ENCODE measurements at places on chromosomes 2 and 18. TPM values are rescaled to one million over a fixed set of nuclear protein-coding genes. Genes with fewer than 3 reads are reported as not detected.
A peak's percentile ranks its signal among the peaks of the same experiment; 100 is the strongest.

GRCh38 chr2:239722760-239723470, 302.2 kb downstream of the NDUFA10 start:
- no peak for DNase-seq

GRCh38 chr2:172109988-172110811, 7.5 kb upstream of the DLX2 start:
- DNase-seq: no peak

DNA sequence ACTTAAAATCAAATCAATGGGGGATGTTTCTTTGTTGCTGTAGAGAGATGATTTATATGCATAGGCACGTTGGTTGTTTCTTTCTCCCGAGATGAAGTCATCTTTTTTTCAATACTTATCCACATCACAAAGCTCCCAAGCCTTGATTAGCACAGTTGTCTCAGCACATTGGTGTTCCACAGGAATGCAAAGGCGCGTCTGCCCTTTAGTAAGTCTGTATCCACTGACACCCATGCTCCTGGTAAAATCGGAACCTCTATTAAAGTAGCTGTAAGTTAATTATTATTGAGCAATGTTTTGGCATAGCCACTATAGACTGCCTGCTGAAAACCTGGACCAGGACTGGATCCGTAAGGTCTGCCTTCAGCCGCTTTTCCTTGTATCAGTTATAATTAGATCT, 77.6 kb upstream of the RBM44 start:
- no peak for DNase-seq

Gene CLIP4
- 9.7 TPM for polyA plus RNA-seq

Gene DSG1
- not detected for polyA plus RNA-seq

DNA sequence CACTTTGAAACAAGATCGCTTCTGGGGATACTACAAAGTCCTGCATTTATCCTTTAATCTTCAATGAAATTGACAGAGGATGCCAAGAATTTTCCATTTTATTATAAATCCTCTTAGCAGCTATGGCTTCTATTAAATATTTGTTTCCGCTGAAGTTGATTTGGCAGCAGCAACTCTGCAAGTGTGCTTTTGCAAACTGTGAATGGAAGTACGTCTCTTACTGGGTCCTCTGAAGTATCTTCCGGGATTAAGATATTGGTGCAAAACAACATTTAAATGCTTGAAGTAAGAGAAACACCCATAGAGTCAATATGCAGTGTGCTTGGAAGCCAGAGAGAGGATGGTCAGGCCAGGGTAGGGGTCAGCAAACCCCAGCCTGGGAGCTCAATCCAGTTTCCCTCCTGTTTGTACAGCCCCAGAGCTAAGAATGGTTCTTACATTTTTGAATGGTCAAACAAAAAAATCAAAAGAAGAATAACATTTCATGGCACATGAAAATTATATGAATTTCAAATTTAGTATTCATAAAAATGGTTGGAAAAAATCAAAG, 13.6 kb downstream of the CCDC68 start:
- no peak for DNase-seq

DNA sequence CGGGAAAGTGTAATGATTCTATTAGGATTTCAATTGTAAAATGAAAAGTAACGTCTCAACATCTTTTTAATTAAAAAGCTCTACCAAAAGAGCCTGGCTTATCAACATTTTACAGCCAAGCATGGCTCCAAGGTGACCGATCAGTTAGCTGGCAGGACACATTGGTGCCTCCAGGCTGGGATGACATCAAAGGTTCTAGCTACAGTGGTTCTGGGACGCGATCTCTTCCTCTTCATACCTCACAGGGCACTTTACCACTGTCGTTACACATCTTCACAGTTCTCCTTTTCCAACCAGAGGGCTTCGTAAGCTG, 693 bp downstream of the ORC2 start:
- no peak for DNase-seq

Gene PAX3
- polyA plus RNA-seq: not detected

GRCh38 chr2:157053876-157054275, 203.6 kb upstream of the GALNT5 start:
- DNase-seq: no peak

Gene LBX2
- polyA plus RNA-seq: 0.25 TPM

DNA sequence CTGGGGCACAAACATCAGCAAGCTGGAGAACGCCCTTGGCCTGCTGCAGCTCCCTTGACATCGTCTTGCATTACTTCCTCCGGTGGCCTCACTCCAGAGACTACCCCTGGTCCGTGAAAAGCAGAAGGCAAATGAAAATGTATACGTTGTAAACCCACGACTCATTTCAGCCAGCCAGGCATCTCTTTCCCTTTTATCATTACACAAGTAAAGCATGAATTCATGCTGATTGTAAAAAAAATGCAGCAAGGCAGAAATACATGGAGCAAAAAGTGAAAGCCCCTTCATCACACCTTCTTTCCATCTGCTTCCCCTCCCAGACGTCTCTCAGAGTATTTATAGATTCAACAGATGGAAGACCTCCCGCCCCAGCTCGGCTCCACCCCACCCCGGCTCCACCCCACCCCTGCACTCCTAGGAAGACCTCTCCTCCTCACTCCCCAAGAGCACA, 41.6 kb upstream of the RALBP1 start:
- peak; percentile 68 for DNase-seq

DNA sequence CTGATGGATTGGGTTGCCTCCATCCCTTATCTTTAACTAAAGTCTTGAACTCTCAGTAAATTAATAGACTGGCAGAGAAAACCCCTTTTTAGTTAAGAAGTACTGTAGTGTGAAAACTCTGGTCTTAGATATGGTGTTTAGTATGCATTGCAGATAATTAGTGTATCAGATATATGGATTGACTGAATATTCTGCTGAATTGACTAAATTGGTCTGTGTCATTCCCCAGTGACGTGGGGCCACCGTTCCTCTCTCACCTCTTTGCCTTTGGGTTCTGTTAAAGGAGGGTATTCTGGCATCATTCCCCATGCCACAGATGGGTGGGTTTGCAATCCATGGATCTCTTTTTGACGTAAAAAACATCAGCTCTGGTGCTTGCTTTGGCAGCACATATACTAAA, 67.1 kb upstream of the XPO1 start:
- DNase-seq: no peak

DNA sequence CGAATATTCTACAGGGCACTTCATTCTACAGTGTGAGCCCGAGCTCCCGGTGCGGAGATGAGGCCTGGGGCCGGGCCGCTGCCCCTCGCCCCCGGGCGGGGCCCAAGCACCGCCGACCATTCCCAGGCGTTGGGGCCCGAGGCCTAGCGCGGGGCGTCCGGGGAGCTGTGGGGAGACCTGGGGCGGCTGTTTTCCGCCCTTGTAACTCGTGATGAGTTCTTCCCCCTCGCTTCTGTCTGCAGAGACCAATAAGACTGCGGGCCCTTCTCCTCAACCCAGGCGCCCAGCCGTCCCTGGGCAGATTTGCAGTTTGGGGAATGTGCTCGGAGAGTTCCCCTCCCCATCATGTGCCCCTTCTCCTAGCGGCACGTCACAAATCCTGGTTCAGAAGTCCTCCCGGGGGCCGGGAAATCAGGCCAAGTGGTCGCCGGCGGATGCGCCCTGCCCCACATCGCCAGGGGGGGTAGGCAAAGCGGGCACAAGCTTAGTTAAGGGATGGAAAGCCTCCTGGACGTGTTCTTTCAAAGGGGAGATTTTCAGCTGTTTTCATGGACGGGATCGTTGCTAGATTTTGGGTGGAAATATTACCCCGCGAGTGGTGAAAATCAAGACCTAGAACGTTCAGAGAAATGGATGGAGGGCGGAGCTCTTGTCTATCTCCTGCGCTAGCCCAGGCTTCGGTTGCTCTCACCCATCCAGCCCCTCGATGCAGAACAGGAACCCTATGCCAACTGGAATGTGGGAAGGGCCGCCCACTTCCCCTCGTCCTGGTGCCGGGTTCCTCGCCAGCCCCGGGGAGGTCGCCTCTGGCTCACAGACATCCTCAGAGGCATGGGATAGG, 18.8 kb upstream of the HAAO start:
- DNase-seq: peak; percentile 81

GRCh38 chr2:240392948-240393830, 42.3 kb upstream of the GPC1 start:
- no peak for DNase-seq

- DNase-seq: peak; percentile 1
Observed at GRCh38 chr2:51638811-51639210, 606.9 kb upstream of the NRXN1 start.

Gene AMER3
- polyA plus RNA-seq: 0.06 TPM

DNA sequence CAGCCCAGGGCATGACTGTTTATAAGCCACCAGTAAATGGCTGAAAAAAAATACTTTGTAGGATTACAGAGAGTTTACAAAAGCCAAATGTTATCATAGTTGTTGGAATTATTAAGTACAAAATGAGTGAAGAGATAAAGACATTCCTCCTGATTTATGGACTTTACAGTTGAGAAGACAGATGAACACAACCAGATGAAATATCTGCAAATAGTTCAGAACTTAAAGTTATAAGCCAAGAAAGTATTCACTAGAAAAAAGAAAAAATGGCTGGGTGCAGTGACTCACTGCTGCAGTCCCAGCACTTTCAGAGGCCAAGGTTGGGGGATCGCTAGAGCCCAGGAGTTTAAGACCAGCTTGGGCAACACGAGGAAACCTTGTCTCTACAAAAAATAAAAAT, 11.2 kb downstream of the PMAIP1 start:
- no peak for DNase-seq

Gene MYO7B
- 0.51 TPM for polyA plus RNA-seq

- no peak for DNase-seq
Observed at GRCh38 chr2:189799531-189799930, 15.3 kb downstream of the PMS1 start.

DNA sequence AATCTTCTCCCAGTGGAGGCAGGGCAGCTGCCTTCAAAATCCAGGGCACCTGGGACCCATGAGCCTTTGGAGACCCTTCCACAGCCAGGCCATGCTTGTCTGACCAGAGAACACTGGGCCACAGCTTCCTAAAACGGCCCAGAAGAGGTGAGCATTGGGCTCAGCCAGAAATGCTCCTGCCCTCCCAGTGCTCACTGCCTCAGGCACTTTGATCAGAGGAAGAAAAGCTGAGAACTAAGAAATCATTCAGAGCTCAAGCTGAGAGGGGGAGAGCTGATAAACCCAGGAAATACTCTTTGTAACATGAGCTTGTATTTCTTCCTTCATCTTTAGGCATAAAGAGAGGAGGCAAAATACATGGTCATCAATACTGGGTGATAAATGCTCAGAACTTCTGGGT, 365.5 kb upstream of the KLHL29 start:
- DNase-seq: no peak

Gene MERTK
- polyA plus RNA-seq: 22.2 TPM

- DNase-seq: no peak
Observed at GRCh38 chr2:218407717-218408116, 8.0 kb downstream of the CTDSP1 start.

Gene MRPL19
- polyA plus RNA-seq: 64.7 TPM

- no peak for DNase-seq
Observed at GRCh38 chr2:119645173-119645855, 33.7 kb upstream of the TMEM177 start.

DNA sequence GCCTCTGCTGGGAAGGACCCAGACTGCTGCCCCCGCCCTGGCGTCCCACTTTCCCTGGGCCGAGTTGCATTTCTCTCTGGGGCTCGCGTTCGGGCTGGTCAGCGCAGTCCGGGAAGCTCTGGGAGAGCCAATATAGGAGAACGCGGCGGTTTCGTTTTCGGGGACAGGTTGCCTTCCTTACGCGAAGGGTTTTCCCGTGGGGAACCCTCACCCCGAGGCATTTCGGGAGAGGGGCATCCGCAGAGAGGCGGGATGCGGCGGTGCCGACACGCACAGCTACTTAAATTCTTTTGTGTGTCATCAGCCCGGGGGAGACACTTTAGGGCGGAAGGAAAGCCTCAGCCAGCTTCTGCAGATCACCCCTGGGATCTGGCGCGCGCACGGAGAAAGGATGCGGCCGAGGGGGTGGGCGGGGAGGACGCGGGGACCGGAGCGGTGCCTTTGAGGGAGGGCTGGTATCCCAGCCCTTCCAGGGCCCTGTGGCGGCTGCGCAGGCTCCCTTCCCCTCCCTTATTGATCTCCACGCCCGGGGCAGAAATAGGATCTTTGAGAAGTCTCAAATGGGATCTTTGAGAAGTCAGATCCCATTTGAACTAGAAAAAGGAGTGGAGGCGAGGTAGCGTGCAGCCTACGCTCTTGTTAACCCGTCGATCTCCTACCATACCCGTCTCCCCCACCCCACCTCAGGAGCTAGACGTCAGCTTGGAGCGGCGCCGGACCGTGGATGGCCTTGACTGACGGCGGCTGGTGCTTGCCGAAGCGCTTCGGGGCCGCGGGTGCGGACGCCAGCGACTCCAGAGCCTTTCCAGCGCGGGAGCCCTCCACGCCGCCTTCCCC, 1.2 kb downstream of the GATA6 start:
- no peak for DNase-seq

DNA sequence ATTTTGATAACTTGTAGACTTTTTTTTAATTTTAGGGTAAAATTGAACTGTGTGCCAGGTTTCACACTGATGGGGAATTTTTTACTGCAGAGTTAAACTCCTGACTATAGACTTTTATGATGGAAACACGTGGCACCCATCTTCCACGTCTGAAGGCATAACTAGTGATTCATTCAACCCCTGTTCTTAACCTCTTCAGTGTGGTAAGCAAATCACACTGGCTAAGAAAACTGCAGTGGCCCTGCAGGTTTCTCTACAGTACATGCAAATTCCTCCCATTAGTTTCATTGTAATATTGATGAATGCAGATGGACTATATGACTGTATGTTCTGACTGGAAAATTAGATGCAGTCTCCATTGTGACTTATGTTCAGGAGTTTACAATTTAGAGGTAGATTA, 47.2 kb downstream of the SMAD4 start:
- DNase-seq: no peak

Gene RNF25
- 42.0 TPM for polyA plus RNA-seq

Gene HTR2B
- 0.31 TPM for polyA plus RNA-seq

Gene SIGLEC15
- 0.40 TPM for polyA plus RNA-seq

Gene CTAGE1
- polyA plus RNA-seq: not detected

GRCh38 chr2:149690825-149691224, 103.2 kb upstream of the MMADHC start:
- no peak for DNase-seq

DNA sequence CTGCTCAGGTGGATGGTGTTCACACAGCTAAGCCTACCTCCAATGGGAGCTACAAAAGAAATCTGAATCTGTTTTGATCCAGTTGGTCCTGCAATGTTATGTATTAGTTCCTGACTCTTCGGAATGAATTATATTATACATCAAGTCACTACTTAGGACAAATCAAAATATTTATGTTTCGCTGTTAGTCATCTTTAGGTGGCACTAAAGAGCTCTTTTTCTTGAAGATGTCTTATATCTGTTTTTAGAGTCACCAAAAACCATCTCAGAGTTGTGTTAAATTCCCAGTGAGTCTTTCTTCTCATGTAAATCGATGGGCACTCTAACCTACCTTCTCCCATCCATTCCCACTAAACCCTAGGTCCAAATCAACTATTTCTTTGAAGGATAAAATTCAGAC, 2.2 kb downstream of the DNER start:
- no peak for DNase-seq

DNA sequence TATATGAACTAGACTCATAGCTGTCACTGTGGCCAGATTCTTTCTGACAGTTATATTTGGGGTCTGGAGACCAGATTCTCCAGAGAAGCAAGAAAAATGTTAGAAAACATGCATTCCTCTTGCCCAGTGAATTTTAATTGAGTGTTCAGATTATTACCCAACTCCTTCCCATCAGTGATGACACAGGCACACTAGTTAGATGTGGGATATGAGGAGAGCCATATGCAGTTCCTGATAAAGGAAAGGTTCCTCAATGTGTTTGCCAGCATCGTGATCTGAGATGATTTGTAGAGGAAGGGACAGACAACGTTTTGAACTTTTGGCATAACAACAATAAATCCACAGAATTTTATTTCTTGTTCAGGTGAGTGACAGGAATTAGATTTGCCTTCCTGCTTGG, 308.6 kb downstream of the PIEZO2 start:
- peak; percentile 84 for DNase-seq

GRCh38 chr2:104794441-104794840, 59.5 kb upstream of the POU3F3 start:
- DNase-seq: no peak
